ENCODE measurements at places on chromosomes 4 and X.

DNA sequence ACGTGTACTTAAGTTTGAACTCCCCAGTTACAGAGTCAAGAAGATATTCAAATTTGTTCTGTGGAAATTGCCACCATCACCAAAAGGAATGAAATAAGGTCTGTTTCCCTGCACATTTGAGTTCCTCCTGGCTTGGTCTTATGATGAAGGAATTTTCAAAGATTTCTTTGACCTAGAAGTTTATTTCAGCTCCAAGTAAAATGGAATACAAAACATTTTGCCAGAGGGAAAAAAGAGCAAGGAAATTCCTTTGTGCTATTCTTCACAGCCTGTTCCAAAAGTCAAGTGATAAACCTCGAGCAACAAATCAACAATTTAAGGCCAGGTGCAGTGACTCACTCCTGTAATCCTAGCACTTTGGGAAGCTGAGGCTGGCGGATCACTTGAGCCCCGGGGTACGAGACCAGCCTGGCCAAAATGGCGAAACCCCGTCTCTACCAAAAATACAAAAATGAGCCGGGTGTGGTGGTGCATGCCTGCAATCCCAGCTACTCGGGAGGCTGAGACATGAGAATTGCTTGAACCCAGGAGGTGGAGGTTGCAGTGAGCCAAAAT, 3.4 kb downstream of the NKRF start:
- DNase-seq, result no peak

- peak; percentile 2 for DNase-seq
Measured at GRCh38 chrX:16765594-16765993, 20.7 kb upstream of the TXLNG start.

GRCh38 chr4:25926462-25926861, 12.4 kb downstream of the SMIM20 start:
- no peak for DNase-seq

DNA sequence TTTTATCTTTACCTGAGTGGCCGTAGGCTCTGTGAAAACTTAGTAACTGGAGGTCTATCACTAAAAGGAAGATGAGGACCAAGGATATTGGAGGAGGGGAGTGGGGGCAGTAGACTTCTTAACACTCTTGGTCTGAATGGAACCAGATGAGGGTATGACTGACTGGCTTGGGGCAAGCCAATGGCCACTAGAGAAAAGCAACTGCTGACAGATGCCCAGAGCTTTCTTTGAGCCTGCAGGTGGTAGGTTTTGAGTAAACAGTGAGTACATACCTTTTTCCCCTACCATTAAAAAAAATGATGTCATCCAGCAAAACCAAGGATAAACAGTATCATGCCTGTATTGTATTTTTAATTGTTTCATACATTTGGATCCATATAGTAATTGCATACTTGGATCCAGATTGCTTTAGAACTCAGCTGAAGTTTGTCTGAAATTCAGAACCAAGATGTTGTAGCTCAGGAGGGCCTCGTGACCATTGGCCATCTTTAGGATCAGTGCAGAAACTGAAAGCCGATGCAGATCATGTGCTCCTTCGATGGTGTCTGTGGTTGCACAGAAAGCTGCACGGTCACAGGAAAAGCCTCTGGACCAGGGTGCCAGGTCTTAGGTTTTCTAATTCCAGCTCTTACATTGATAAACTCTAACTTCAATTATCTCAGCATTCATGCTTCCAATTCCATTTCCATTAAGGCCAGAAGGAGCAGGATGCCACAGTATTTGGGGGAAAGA, 131.0 kb downstream of the PDGFRA start:
- DNase-seq, result no peak

GRCh38 chrX:119375561-119375960, 23.6 kb upstream of the SLC25A43 start:
- no peak for DNase-seq

GRCh38 chr4:187940299-187940698, 55.3 kb upstream of the ZFP42 start:
- DNase-seq, result no peak

DNA sequence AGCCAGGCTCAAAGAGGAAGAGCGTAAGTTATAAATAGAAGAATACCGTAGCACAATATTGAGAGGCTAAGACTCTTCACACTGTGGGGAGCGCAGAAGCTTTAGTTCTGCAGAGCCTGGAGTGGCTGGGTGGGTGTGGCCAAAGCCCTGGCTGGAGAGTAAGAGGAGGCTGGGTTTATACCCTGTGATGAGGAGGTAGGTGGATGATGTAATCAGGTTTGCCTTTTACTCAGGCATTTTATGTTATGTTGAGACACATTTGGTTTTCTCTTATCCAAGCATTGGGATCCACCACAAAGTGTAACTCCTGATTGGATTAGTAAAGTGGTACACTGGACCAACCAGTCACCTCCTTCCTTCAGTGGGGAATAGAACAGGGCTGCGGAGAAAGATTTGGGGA, 13.9 kb downstream of the CDS1 start:
- DNase-seq, result no peak

GRCh38 chr4:83328521-83329187, 6.0 kb downstream of the HPSE start:
- no peak for DNase-seq

GRCh38 chrX:16603822-16604221, 46.1 kb upstream of the S100G start:
- DNase-seq, result no peak

DNA sequence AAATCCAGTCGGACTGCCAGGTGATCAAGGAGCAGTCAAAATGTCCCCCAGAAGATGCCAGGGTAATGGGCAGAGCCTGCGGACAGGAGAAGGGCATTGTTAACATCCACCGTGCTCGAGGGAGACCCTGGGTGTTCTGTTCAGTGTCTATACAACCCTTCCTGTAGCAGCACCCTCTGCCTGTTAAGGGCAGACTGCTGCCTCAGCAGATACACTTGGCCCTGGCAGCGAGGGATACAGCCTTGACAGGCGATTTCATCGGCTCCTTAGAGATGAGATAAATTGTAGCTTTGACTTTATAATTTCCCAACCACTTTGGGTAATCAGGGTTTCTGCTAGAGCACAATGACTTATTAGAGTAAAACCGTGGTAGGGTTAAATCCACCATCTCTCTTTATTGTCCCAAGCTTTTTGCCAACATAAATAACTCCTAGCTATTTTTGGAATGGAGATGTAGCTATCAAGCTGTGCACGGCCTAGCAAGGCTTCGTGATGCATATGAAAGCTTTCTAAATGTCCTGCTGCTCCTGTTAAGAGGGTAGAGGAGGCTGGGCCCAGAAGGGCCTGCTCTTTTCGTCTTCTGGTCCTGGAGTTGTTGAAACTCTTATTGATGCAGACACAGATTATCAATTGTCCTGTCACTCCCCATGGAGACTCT, 195.9 kb downstream of the CPEB2 start:
- DNase-seq, result no peak

DNA sequence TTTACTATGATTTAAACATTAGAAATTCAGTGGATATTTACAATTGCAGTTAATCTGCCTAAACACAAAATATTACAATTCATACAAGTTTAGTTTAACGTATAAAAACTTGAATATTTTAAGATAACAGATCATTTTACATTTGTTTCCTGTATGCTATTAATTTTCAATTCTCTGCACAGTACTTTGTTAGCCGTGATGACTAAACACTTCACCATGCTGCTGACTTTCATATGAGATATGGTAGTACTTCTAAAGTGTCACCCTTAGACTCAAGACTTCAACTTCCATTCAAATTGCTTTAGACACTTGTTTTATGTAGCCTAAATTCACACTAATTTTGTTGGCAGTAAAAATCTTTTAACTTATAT, 1646.4 kb upstream of the ADGRL3 start:
- no peak for DNase-seq

GRCh38 chr4:170259631-170260153, 169.9 kb upstream of the AADAT start:
- peak; percentile 76 for DNase-seq

DNA sequence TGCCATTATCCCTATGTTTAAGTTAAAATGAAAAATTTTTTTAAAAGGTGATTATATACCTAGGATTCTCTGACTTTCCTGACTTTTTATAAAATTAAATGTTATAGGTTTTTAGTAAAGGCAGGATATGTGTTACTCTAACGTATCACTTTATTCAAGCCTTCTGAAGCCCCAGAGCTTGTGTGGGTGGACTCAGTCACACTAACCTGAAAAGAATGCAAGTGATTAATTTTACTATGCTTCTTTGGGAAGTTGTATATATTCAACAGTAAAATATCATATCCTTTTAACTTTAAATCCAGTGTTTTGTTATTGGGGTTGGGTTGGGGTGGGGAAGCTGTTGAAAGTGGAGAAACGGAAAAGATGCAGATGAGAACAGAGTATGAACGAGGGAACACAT, 22.8 kb downstream of the PDLIM3 start:
- DNase-seq, result no peak

DNA sequence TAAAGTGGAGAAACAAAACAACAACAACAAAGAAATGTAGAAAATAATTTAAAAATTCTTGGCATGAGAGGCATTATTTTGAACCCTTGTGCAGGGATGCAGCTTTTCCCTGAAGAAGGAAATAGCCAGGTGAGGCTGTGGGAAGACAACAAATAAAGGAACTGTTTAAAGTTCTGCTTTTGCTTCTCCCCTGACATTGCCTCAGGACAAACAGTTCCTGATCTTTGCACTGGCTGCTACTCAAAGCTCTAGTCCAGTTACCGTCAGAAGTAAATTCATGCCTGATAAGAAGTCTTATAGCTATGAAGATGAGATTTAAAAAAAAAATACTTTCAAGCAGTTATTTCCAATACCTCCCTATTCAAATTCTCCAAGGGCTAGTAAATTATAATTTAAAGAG, 233.8 kb downstream of the IL15 start:
- DNase-seq, result no peak

GRCh38 chr4:151035328-151035727, 20.2 kb upstream of the LRBA start:
- peak; percentile 87 for DNase-seq

Data from NCI-H1930 (cell line).